ENCODE measurements at places on chromosomes 5 and 9.

DNA sequence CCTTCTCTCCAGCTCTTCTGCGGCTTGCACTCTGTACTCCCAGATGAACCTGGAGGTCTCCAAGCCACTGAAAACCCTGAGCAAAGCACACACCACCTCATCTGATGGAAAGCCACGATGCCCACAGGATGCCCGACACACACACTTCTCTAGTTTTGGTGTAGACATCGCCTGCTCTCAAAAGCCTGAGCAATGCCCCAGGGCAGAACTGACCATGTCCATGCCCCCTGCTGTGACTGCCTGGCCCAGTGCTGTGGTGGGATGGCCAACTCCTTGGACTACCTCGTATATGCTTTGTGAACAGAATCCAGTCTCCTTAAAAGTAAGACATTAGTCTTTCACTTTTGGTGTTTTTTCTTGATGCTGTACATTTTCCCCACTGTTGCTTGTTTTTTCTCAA lies 81.2 kb downstream of the SPTLC1 start:
- DNase-seq = no peak

GRCh38 chr9:38507587-38507986 lies 83.3 kb upstream of the IGFBPL1 start:
- no peak for DNase-seq

DNA sequence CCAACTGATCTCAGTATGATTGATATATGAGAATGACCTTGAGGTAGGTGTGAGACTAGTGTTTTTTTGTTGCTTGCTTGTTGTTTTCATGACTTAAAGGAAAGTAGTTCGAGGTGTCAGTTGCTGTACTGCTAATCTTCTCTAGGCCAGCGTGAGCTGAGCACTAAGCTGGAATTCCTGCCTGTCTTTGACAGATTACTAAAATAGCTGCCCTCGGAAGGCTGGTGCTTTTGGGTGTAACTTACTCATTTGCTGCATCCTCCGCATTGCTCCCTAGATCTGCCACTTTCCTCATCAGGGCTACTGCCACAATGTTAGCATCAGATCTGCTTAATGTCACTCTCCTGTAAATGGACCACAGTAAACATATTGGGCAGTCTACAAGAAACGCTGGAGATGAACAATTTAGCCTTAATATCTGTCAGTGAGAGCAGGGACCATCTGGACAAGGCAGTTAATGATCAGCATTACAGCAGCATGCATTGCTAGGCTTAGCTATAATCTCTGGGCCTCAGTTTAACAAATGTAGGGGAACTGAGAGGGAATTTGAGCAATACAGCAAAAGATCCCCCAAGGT lies 106.6 kb upstream of the CDH6 start:
- no peak for DNase-seq

DNA sequence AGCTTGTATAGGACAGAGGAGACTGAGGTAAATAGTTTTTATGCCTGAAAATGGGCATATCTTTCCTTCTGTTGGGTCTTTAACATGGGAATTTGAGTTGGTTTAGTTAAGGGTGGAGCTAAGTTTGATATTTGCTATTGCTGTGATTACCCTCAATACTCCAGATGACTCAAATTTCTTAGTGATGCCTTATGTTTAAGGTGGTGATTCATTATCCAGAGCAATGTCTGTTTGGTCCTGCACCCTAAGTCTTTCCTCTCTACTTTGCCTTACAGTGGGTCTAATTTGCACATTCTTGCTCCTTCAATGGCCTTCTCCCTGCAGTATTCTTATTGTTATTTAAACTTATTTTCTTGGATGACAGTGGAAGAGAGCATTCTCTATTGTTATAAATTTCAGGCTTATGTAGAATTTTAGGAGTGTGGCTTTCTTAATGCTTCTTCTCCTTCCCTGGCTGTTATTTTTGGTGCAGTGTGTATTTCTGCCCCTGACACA lies 312.9 kb upstream of the RPS23 start:
- DNase-seq = no peak

DNA sequence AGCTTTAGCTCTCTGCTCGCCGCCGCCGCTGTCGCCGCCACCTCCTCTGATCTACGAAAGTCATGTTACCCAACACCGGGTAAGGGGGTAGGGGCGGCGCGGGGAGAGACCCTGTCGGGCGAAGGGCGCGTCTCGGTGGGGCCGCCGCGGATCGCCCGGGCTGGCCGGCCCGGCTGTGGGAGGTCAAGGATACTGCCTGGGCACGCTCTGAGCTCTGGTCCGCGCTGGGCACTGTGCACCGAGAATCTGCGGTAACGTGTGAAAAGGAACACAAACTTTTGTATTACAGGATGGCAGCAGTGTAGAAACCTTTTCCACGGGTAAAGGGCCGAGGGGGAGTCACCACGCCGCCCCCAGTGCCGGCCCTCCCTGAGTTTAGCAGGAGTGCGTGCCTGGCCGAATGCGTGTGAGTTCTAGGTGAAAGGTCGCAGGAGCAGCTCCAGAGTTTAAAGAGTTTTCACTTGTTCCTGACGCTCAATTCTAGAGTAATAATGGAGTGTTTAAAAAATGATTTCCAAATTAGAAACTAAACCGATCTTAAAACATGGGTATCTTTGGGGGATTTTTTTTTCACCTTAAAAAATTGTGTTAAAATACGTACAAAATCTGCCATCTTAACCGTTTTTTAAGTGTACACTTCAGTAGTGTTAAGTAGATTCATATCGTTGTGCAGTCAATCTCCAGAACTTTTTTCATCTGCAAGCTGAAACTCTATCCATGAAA lies at the start of gene HSDL2:
Gene HSDL2 (plus strand): TSS at position 7 of the 723 bp plus-strand sequence. CDS start 56 bp downstream, at position 63.
- DNase-seq = no peak

DNA sequence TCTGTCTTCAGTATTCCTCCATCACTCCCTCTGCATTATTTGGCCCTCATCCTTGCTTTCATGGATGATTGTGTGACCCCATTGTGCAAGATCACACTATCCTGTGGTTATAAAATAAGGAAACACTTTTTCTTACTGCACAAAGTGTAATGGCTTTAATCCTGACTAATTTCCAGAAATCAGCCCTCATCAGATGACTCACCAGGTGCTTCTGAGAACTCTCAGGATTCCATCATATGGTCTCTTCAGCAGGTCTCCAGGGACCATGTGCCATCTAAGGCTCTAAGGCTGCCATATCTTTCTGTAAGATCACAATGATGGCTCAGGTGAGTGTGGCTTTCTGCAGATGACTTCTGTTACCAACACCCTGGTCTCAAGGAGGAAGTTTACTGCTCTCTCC lies 27.3 kb upstream of the FER start:
- DNase-seq = no peak

DNA sequence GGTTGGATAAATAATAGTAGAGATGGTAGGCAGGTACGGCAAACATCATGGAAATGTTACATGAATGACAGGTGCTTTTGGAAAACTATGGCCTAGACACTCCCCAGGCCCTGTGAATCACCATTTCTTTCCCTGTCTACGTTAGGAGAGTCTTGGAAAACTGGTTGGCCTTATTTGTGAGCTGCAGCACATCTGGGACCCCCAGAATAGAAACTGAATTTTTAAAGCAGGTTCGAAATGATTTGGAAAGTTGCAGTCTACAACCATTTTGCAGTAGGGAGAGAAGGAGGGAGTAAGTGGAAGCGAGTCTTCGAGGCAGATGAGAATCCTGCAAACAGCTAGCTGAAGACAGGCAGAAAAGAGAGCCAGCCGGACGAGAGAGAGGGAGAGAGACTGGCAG lies 13.0 kb downstream of the C1QTNF2 start:
- no peak for DNase-seq

- DNase-seq = no peak
Measured at GRCh38 chr9:83526211-83526610, 12.0 kb downstream of the FRMD3 start.

DNA sequence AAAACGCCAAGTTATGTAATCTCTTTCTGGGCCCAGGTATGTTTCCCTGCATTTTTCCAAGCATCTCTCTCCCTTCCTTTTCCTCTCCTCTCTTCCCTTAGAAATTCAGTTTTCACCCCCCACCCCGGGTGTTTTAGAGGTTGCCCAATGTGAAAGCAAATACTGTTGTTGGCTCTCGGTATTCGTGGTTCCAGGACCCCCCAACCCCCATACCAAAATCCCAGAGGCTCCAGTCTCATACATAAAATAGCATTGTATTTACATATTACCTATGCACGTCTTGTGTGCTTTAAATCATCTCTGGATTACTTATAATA lies 48.8 kb downstream of the ACER2 start:
- no peak for DNase-seq

- DNase-seq = no peak
Measured at GRCh38 chr5:120122703-120123102, 341.4 kb upstream of the PRR16 start.

GRCh38 chr9:133855802-133856521 lies 117.8 kb upstream of the SARDH start:
- no peak for DNase-seq

- DNase-seq = no peak
Measured at GRCh38 chr5:160369990-160370712, at the start of gene C1QTNF2. Gene C1QTNF2 (minus strand): TSS chr5:160370626. CDS start chr5:160355011, 15,615 bp downstream.

- no peak for DNase-seq
Measured at GRCh38 chr9:94981723-94982090, 255.2 kb downstream of the AOPEP start.

DNA sequence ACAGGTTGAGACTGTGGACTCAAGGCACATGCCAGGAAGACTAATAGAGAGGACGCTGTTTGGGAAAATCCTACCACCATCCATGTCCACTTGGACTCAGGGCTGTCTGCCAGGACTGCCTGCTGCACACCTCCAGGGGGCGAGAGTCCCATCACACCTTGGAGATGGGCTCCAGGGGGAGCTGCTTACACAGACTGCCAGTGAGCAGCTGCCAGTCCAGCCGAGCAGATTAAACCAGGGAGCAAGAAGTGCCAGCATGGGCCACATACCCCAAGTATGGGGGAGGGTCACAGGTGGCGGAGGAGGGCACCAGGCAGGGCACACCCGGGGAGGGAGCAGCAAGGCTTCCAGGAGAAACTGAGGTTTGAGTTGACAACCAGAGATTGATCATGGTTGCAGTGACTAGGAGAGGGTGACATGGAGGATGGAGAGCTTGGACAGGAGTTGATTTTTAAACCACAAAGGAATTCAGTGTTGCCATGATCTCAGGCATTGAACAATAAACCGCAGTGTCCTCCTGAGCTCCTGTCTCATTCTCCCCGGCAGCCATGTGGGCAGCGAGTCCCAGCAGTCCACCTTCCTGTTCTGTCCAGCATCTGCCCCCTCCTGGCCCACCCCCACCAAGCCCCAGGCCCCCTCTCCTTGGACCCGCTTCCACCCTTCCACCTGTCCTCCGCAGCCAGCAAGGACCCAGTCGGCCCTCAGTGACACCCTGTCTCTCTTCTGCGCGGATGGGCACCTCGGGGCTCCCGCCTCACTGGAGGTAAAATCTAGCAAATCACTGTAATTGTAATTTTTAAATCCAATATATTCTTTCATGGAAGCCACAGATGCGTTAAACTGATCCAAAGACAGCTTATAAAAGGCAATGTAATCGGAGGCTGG lies 3.1 kb upstream of the VAV2 start:
- DNase-seq = no peak

DNA sequence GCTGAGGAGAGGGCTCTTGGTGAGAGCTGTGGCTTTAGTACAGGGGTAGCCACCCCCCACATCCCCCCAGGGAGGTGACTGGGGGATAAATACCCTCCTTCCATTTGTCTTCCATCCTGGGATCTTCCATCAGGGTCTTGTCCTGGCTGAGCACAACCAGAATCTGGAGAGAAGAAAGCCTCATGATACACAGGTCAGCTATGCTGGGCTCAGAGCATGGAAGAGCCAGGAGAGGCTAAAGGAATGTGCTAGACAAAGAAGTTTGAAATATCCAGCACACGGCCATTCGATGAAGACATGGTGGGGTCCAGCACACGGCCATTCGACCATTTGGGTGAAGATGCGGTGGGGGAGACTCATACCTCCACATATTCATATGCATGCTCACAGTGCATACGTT lies 30.0 kb downstream of the ROPN1L start:
- no peak for DNase-seq

DNA sequence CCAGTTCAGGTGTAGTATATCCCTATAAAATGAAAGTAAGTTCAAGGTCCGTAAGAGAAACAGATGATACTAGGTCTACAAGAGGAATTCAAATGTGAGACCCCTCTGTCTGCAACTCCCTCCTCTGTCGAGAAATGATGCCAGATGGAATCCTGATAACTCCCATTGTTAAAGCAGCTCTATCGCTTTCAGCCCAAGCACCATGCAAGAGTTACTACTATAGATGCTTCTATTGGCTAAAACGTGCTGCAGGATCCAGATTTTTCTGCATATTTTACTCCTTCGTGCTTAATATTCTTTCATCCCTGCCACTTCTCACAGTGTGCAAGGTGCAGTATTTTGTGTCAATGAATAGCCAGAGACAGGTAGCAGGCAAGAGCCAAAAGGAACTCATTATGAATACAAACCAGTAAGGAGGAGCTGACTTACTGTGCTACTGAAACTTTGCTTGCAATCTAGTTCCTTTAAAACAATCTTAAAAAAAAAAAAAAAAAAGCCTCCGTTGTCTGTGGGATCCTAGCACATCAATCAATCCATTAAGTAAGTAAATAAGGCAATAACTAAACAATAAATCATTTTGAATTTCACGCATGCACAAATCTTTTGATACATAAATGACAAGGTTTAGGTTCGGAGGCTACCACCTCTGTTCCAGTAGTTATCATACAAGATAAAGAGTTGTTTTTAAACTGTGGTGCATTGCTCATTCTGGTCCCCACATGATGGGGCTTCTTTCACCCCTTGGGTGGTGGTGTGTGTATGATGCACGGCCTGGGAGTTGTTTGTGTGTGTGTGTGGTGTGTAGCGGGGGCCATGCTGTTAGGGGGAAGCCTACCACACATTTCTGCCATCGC lies 151.1 kb upstream of the MPDZ start:
- no peak for DNase-seq

All from activated T-cell treated with anti-CD3 and anti-CD28 coated beads, Interleukin-2, amount 50 U/mL, for 4 hours (primary cell).